ENCODE measurements at places on chromosomes 12 and 14.

GRCh38 chr12:132071040-132071810, 72.9 kb downstream of the DDX51 start:
- DNase-seq, result no peak

- DNase-seq, result peak; percentile 50
These were observed 33.7 kb downstream of the PRKD1 start for GRCh38 chr14:29893989-29894388.

GRCh38 chr14:72630374-72630773, 263.5 kb downstream of the DPF3 start:
- no peak for DNase-seq

GRCh38 chr12:2354151-2354991, 301.6 kb downstream of the CACNA1C start:
- DNase-seq, result peak; percentile 74

- no peak for DNase-seq
These were observed 43.0 kb upstream of the NTF3 start for GRCh38 chr12:5388581-5389535.

DNA sequence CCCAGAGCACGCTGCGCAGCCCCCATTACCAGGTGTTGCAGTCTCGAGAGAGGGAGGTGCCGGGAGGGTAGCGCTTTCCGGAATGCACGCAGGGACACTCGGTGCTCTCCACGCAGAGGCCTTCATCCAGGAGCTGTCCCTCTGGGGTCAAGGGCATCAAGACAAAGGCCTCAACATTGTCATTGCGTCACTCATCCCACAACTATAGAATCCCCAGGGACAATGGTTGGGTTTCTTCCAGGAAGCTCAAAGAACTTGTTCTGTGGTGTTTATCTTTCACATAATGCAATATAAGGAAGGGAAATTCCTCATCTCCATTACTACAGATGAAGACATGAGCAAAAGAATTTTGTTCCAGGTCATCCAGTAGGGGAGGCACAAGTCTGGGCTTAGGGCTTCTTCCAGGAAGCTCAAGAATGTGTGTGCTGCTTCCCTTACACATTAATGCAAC, 52.1 kb downstream of the VWF start:
- DNase-seq, result no peak

GRCh38 chr12:122107261-122107660, 28.7 kb downstream of the MLXIP start:
- peak; percentile 44 for DNase-seq

DNA sequence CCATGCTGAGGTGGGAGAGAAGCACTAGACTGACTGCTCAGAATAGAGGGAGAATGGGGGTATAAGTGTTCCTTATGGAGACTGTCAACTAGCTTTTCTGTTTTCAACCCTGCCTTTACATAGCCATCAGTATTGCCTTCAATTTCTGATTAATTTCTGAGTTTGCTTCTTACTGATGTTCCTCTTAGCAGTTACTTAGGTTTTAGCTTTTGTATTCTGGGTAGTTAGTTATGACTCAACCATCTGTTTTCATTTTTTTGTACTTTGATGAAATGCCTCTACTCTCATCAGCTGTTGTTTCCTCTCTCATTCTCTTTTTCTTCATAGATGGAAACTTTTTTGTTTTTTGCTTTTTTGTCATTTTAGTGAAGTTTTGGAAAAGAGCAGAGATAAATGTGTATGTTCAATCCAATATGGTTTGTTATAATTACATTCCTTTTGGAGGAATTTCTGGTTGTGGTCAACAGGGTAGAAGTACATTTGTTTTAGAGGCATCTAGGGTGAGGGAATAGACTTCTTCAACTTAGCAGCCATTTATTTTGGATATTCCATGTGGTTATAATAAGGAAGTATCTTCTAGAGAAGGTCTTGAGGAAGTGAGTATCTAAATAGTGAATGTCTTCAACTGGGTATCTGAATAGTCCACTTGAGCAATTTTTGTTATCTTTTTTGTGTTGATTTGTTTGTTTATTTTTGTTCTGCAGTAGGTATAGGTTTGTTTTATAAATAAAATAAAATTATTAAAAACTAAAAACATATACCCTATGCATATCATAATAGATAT, 29.6 kb downstream of the PMCH start:
- DNase-seq, result no peak

DNA sequence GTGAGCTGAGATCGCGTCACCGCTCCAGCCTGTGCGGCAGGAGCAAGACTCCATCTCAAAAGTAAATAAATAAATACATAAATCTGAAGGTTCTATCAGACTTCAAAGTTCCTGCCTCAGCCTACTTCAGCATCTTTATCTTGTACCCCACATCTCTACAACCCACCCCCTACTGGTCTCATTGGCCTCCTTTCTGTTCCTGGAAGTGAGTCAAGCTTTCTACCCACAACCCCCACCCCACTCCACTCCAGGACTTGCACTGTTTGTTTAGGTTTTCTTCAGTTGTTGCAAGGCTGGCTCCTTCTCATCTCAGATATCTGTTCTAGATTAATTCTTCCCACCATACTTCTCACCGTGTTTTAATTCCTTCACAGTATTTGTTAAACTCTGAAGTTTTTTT, 714 bp upstream of the PSMC6 start:
- peak; percentile 50 for DNase-seq

DNA sequence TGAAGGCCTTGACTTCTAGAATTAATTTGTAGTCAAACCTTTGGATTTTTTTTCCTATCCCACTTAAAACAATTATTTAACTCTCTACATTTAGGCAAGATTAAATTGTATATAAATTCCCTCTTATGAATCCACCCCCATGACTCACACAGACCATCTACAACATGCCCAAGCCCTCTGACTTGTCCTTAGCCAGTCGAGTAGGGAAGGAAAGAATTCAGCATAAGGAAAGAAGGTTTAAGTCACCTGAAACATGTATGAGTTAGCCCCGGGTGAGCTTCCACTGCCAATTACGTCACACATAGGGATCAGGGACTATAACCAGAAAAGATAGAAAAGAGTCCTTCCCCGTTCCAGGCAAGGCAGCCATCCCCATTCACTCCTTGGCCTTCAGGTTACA, 14.9 kb upstream of the RESF1 start:
- no peak for DNase-seq

- DNase-seq, result peak; percentile 98
These were observed at the start of gene GPX2 for GRCh38 chr14:64942531-64943111. Gene GPX2, minus strand, starts transcription at chr14:64942745. Its CDS starts 19 bp downstream, at chr14:64942726.

GRCh38 chr12:120116792-120117651, 469 bp upstream of the RAB35 start:
- DNase-seq, result peak; percentile 97

- no peak for DNase-seq
These were observed 321.5 kb downstream of the TMEM117 start for GRCh38 chr12:44157359-44157758.

GRCh38 chr14:101371799-101372793, 189.2 kb upstream of the DIO3 start:
- no peak for DNase-seq

GRCh38 chr12:48423171-48423570, 49.2 kb upstream of the ANP32D start:
- DNase-seq, result no peak

- no peak for DNase-seq
These were observed 11.0 kb downstream of the CBLN3 start for GRCh38 chr14:24418492-24418873.

- no peak for DNase-seq
These were observed 675.5 kb upstream of the MGAT4C start for GRCh38 chr12:86931714-86932113.

DNA sequence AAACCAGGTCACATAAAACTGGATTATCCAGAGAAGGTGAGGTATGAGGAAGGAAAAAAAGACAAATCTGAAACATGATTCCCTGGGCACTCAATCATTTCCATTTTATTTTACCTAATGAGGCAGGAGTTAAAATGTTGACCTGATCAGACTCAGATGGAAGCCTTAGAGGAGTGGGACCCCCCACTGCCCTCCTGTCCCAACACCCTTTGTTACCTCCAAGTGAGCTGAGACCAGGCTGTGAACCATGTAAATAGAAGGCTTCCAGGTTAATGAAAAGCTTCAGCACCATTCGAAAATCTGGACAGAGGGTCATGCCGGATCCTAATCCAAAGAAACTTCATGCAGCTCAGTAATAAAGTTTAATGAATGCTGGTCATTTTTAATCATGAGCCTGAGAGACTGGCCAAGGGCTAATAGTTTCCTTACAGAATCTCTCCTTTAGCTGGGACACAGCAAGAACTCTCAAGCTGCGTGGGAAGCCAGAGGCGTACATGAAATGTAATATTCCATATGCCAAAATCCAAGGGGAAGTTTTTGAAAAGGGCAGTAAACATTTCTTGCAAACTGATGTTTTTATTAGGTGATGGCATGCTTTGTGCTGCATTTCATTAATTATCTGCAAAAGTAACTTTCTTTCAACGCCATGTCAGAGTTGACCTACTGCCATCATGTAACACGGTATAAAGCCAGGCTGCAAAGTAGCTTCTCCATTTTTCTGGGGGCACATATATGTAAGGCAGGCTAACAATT, 183.0 kb downstream of the PAX9 start:
- peak; percentile 96 for DNase-seq

DNA sequence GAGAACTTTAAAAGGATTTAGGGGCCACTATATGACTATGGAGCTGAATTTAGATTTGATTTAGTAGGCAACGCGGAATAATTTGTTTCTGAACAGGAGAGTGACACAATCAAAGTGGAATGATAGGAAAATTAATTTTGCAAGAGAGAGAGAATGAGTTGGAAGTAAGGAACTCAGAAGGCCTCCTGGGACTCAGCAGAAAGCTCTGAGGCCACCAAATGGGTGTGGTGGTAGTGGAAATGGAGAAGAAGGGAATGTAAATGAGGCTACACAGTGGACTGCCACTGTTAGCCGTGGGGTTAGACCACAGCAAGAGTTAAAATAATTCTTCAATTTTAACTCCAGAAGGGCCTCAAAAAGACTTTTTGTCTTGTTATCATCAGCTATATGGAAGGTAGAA, 102.7 kb downstream of the LRRK2 start:
- DNase-seq, result no peak

- no peak for DNase-seq
These were observed 75.2 kb downstream of the LIN7A start for GRCh38 chr12:80862531-80862930.

GRCh38 chr12:6554168-6555017, 1.4 kb downstream of the IFFO1 start:
- DNase-seq, result peak; percentile 63

- DNase-seq, result no peak
These were observed 137.2 kb upstream of the E2F7 start for GRCh38 chr12:77202457-77203060.

GRCh38 chr14:103186909-103187586, 63.8 kb downstream of the TNFAIP2 start:
- DNase-seq, result peak; percentile 9

- DNase-seq, result peak; percentile 81
These were observed 39.1 kb upstream of the DHRS7 start for GRCh38 chr14:60204104-60204842.

- DNase-seq, result no peak
These were observed 52.6 kb downstream of the RIMBP2 start for GRCh38 chr12:130663514-130663913.

GRCh38 chr14:104903990-104904389, 20.7 kb upstream of the PLD4 start:
- DNase-seq, result no peak

DNA sequence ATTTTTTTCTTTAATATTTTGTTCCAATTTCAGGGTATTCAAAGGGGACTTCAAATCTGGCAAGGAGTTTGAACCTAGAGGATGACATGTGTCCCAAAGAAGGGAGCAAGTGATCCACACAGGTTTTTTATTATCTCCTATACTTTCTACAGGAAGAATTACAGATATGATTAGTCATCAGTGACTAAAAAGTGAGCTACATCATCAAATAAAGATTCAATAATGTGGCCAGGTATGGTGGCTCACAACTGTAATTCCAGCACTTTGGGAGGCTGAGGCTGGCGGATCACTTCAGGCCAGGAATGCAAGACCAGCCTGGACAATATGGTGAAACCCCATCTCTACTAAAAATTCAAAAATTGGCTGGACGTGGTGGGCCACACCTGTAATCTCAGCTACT, 24.2 kb downstream of the GLT8D2 start:
- DNase-seq, result no peak
